ENCODE measurements at places on chromosomes 6 and 20.

DNA sequence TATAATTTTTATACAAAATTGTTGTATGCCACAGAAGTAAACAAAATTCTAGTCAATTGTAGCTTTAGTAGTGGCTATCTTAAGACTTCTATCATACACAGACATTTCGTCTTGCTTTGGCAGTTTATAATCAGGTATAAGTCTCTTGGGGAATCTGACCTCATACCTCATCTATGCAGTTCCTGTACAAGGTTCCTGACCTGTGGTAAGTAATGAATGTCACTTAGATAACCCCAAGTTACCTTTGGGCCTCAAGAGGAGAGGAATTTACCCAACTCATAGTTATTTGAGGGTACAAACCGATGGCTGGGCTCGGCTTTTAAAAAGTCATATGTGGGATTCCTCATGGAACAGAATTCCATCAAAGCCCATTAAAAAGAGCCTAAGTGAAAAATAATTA is 58.8 kb upstream of the UNC93A start:
- DNase-seq = no peak

- no peak for DNase-seq
Observed at GRCh38 chr6:147566244-147566898, 57.9 kb downstream of the SAMD5 start.

DNA sequence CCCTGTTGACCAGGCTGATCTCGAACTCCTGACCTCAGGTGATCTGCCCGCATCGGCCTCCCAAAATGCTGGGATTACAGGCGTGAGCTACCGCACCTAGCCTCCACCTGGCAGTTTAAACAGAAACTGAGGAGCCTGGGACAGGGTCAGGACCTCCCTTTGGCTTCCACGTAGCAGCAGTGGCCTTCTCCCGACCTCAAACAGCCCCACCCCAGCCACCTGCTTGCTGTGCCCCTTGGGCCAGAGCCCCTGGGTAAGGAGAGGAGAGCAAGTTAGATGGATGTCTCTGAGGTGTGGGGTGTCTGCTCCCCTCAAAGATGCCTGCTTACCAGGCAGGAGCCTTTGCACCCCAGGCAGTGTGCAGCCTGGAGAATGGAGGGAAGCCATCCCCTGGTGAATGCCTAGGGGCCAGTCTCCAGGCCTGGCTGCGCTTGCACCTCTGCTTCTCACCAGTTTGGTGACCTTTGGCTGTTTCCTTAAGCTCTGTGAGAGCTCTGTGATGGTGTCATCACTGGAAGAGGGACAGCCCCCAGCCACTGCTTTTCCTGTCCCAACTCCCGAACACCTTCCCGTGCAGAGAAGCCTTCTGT is 42.1 kb upstream of the MDFI start:
- DNase-seq = no peak

GRCh38 chr20:35318502-35319157 is 26.4 kb upstream of the FAM83C start:
- no peak for DNase-seq

DNA sequence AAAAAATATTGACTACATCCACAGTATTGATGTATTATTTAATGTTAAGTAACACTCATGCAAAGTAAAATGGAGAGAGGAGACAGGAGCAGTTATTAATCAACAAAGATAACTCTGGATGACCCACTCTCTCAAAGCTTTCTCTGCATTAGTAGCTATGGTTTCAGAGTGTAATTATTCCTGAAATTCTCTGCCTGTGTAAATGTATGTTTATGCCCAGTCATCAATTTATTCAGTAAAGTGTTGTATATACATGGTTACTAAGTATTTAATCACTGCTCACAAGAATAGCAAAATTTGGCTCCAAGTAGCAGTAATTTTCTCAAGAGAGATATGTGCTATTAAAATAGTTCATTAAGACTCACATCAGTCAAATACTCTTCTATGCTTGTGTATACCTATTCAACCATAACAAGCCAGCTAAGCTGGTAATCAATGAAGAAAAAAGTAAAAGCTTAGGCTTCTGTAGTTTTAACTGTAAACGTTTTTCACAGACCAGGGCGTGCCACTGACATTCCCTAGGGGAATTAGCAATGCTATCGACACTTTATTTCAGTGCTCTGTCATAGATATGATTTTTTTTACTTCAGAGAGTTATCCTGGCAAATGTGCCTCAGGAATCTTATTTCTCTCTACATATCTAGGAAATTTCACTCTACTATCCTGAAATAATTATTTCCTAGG is 54.0 kb upstream of the RAB32 start:
- DNase-seq = no peak

GRCh38 chr20:50379049-50379990 is 130.9 kb upstream of the PTPN1 start:
- DNase-seq = no peak
